ENCODE measurements at places on chromosomes 5 and 9.

GRCh38 chr5:94715768-94716167 lies 97.3 kb downstream of the SLF1 start:
- DNase-seq: no peak

DNA sequence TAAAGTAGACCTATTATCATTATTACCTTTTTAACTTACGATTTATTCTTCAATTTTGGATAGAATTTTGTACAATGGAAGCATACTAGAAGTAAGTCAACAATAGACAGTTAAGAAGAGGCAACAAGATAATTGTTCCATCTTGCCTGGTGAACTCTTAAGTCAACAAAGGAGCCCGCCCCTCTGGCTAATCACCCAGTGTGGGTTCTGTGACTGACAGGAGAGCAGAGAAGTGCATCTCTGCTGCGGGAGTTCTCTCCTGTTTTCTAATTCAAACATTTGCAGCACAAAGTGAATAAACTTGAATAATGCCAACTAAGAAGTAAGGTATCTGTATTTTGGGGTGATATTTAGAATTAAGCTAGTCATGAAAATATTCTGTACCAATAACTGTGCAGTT lies 6.7 kb upstream of the ISL1 start:
- no peak for DNase-seq

DNA sequence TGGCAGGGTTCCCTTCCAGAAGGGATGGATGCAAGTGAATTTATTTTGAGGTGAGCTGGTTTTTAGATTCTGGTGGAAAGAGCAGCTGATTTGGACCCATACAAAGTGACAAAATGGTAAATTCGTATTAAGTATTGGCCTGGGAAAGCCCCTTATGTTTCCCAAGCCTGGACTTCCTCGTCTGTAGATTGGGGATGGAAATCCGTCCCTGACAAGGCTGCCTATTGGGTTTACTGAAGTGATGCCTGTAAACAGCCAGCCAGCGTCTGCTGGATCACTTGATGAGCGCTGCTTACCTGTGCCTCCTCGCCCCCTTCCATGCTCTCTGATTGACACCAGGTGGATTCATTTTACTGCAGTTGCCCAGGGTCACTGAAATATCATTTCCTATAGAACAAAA lies 233.8 kb downstream of the GADD45G start:
- no peak for DNase-seq

- no peak for DNase-seq
These were observed 585.8 kb upstream of the SEMA6A start for GRCh38 chr5:117160391-117160790.

DNA sequence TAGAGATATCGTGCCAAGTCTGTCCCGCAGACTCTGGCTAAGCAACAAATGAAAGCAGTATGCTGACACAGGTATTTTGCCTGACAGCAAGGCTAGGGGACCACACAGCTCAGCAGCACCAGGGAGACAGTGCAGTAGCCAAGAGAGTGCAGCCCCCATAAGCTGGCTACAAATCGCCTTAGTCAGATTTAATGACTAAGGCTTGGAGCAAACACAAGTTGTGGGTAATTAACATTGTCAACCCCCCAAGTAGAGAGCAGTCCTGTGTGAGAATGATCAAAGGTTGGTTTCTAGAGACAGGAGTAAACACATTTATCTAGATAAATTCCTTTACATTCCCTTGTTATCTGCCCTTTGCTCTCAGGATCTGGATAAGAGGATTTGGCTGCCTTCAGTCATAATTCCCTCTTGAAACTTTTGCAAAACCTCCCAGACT lies 1434.5 kb upstream of the CDH6 start:
- DNase-seq: no peak

- no peak for DNase-seq
These were observed 116.1 kb upstream of the SPOCK1 start for GRCh38 chr5:137615171-137615775.

DNA sequence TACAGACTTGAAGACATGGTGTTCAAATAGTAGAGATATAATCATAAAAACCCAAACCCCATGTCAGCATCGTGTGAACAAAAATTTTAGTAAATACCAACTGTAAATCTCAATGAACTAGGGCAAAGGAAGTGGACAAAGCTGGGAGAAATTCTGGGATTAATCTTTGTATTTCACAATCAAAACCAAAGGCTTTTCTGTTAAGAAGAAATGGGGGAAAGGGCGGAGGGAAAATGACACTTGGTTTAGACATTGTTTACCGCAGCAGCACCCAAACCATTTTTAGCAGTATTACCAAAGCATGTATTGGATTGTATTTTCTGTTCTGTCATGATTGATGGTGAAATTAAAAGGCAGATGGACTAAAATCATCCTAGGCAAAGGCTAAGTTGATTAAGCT lies 134.2 kb upstream of the PRSS3 start:
- no peak for DNase-seq

- DNase-seq: no peak
These were observed 23.7 kb downstream of the RFK start for GRCh38 chr9:76370396-76371023.

DNA sequence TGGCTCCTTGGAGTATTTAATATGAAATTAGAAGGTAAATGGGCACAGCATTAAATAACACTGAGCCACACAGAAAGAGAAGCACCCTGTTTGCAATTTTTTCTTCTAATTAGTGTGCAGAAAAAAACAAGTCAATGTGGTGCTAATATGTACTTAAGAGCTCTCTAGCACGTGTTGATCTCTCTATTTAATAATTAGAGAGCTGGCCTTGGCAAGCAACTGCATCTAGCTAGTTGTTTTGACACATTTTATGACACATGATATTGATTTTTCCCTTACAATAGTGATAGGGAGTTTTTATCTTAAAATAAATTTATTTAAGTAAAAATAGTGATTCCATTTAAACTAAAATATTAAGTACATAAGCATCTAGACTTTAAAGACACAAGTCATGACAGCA lies 54.5 kb upstream of the NUDT12 start:
- DNase-seq: no peak

DNA sequence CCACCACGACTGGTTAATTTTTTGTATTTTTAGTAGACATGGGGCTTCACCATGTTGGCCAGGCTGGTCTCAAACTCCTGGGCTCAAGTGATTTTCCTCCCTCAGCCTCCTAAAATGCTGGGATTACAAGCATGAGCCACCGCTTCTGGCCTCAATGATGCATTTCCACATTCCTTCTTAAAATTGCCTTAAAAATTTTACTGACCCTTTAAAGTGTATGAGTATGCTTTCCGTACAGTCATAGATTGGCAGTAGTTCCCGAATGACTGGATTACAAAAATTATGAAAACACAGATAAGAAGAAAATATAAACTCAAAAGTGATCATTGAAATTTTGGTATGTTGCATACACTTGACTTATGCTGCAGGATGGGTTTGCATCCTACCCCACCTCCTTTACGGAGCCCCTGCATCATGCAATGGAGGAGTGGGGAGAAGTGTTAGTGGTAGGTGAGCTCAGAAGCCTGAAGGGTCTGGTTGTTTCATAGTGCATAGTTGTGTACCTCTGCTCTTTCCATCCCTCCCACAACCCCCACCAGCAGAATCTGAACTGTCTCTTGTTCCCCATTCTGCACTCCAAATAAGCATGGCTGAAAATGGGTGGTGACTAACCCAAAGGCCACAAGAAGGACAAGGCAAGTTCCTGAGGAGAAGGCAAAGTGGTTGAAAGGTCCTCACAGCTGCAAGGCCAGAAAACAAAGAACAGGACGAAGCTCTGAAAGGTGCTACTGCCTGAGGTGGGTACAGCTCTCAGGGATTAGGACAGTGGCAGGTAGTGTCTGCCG lies 26.8 kb downstream of the ANKRD55 start:
- DNase-seq: no peak

DNA sequence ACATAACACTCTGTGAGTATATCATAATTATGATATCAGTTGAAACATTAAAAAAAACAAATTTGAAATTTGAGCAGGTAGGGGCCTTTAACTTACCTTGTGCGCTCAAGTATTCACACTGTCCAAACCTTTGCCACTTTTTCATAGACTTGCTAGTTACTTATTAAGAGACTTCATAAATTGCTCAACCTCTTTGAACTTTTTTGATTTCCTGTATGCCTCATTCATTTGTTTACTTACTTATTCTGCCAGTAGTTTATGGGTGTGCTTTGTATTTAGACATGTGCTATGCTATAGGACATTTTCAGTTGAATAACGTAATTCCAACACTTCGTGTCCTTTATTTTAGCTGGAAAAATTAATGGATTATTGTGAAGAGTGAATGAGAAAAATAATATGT lies 204.8 kb downstream of the HCN1 start:
- DNase-seq: no peak

DNA sequence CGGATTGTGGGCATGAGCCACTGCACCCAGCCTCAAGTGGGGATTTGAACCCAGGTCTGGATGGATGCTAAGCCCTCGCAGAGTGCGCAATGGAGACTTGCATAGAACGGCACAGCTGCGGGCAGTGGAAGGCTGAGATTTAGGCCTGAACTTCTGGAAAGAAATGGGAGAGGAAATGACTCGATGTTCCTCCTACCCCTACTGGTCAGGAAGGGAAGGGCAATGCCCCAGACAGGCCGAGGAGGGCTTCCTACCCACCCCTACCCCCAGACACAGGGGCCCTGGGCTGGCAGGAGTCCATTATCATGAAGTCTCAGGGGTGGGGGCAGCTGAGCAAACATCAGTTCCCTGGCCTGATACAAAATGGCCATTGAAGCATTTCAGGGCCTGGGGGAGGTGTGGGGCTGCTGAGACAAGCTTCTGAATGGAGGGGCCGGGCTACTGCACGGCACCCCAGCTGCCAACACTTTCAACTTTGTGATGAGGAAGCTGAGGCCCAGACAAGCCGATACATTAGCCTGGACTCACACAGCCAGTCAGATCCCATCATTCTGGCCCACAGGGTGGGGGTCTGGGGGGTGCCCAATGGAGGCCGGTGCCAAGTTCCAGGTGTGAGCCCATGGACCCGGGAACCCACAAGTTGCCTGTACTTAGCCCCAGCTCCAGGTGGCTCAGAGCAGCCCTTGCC lies 13.5 kb upstream of the WDR38 start:
- DNase-seq: no peak

DNA sequence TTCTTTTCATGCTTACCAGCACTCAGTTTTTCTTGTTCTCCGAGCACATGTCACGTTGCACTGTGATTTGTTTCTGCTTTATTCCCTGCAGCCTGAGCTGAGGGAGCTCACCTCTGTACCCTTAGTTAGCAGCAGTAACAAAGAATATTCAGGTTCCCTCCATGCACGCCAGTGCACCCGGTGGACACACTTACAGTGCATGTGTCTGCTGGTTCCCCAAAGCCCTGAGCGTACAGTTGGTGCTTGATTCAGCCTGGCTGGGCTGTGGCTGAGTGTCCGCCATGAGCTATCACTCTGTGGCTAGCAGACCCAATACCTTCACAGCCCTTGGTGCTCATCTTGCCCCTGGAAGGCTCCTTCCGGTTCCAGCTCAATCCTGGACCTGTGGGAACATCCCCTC lies 93.5 kb downstream of the MVB12B start:
- DNase-seq: no peak

- no peak for DNase-seq
These were observed 749.6 kb upstream of the DMAC1 start for GRCh38 chr9:8549214-8549613.

GRCh38 chr5:103908336-103909080 lies 345.9 kb upstream of the NUDT12 start:
- DNase-seq: no peak

GRCh38 chr9:120693700-120694008 lies 20.6 kb downstream of the MEGF9 start:
- DNase-seq: no peak

- no peak for DNase-seq
These were observed 34.8 kb downstream of the HTR4 start for GRCh38 chr5:148619484-148619883.

- no peak for DNase-seq
These were observed 1.9 kb downstream of the CD274 start for GRCh38 chr9:5452286-5452609.

GRCh38 chr9:38380230-38380871 lies 12.2 kb upstream of the ALDH1B1 start:
- DNase-seq: no peak

- no peak for DNase-seq
These were observed 1.5 kb downstream of the GPR21 start for GRCh38 chr9:123034881-123035510.

DNA sequence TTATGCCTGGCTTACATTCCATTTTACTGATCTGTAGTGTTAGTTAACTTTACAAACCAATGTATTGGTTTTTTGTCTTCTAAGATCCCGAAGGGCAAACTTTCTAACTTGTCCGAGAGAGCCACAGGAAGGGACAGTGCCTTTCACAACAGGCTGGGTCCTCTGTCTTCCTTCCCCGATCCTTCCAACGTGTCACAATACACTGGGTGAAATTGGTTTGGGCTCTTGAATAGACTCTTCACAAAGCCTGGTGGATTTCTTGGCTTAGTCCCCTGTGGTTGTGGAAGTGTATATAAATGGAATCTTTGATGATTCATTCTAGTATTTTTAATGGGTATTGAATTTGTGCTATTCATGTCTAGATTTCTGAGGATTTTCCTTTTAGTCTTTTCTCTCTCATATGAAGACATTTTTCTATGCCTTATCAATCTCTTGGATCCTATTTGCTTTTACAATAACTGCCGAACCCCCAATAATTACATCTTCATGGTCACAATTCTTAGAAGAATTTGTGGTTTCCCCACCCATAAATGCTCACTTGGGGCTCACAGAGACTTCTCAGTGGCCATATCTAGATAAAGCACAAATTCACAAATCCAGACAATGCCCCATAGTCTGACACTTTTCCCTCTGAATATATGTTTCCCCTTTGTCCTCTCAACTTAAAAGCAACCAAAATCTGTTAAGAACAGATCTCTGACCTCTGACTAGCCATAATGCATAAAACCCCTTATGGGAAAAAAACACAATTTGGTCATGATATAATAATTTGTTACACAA lies 107.7 kb downstream of the MTRR start:
- no peak for DNase-seq

DNA sequence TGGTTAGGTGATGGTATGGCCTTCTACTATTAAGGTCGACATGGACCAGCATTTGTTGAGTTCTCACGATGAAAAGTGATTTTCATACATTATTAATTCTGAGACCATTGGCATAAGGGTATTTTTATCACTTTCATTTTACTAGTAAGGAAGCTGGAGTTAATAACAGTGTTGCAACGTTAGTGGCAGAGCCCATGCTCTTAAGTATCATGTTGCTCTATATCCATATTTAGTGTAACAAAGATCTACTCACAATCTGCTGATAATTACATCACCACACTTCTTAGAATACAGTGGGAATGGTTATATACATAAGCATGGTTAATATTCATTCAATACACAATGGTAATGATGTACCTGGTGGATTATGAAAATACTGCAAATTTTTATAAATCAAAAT lies 81.9 kb downstream of the PRR16 start:
- no peak for DNase-seq

Measured in stimulated activated CD8-positive, alpha-beta memory T cell treated with anti-CD3 and anti-CD28 coated beads, Interleukin-2, amount 100 ng/mL, for 1 hour (primary cell).